ENCODE measurements at places on chromosomes 4 and X.

GRCh38 chr4:23070848-23071570, 378.3 kb downstream of the GBA3 start:
- DNase-seq, result no peak

DNA sequence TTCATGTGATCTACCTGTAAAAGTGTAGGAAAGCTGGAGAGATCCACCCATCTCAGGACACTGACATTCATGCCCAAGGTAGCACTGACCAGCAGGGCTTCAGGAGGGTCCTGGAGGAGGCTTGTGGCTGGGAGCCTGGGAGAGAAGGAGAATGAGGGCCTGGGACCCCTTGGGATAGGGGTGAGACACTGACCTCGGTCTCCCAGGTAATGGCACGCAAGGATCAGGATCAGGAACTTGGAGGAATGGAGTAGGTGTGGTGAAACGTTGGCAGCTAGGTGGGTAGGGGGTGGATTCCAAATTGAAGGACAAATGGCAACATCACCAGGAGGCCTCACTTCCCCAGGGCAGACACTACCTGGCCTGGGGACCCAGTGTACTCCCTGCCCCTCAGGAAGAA, 12.4 kb upstream of the RGS12 start:
- no peak for DNase-seq

GRCh38 chr4:128141866-128142265, 80.8 kb downstream of the LARP1B start:
- DNase-seq, result no peak

GRCh38 chrX:100098660-100099375, 311.3 kb downstream of the PCDH19 start:
- no peak for DNase-seq

- no peak for DNase-seq
These were observed 152.7 kb downstream of the FSTL5 start for GRCh38 chr4:162011089-162011488.

DNA sequence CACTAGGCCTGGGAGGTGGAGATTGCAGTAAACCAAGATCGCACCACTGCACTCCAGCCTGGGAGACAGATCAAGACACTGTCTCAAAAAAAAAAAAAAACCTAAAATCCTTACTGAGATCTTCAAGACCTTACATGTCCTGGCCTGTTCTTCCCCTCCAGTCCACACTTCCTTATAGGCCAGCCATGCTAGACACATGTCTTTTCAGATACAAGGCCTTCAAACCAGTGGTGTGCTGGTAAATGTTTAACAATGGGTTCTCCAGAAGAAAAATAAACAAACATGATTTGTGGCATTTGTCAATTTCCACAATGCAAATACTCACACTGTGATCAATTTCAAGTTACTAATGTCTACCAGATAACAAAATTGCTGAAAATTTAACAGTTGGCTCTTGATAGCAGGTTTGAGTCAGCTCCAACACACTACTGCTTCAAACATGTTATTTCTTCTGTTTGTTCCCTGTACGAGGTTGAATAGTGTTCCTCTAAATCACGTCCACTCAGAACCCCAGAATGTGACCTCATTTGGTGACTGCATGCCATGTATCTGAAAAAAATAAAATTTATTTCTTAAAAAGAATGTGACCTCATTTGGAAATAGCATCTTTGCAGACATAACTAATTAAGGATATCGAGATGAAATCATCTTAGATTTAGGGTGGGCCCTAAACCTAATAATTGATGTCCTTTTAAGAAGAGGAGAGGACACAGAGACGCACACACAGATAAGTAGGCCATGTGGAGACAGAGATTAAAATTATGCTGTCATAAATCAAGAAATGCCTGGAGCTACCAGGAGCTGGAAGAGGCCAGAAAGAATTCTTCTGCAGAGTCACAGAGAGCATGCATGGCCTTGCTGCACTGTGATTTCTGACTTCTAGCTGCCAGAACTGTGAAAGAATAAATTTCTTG, 144.4 kb downstream of the ZNF674 start:
- DNase-seq, result no peak

DNA sequence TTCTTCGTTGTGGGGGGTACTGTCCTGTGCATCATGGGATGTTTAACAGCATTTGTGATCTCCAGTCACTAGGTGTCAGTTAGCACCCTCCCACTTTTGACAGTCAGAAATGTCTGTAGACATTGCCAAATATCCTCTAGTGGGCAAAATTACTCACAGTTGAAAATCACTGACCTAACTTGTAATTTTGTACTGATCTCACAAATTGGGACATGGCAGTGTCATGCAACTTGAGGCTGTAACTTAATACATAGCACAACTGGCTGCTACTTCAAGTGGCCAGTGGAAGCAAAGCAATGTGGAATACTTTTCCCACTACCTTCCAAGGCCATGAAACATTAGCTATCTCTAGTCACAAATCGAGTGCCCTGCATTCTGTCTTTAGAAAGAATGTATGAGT, 23.2 kb upstream of the TSPAN7 start:
- DNase-seq, result no peak

DNA sequence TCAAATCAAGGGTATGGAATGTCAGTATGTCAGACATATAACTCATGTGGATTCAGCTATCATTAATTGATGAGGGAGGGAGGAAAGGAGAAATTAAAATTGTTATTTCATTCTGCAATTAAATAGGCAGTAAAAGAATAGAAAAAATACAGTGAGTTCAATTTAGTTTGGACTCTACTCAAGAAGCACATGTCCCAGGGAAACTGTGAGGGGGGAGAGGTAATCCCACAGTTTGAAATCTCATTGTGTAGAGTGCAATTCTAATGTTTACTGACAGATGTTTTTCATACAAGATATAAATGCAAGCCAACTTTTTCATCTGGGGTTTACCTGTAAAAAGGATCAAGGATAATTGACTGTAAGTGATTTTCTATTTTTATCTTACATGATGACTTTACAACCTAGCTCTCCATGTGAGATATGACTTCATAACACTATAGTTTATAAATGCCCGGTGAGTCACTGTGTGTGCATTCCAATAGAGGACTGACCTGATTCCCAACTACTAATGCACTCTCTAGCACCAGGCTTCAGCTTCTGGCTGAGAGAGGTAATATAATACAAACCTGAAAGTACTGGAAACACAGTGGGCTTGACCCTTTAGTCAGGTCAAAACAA, 35.2 kb upstream of the SCD5 start:
- no peak for DNase-seq

GRCh38 chr4:8821151-8821950, 50.3 kb downstream of the HMX1 start:
- peak; percentile 30 for DNase-seq

- no peak for DNase-seq
These were observed 47.6 kb downstream of the SPIN3 start for GRCh38 chrX:56947699-56948098.

DNA sequence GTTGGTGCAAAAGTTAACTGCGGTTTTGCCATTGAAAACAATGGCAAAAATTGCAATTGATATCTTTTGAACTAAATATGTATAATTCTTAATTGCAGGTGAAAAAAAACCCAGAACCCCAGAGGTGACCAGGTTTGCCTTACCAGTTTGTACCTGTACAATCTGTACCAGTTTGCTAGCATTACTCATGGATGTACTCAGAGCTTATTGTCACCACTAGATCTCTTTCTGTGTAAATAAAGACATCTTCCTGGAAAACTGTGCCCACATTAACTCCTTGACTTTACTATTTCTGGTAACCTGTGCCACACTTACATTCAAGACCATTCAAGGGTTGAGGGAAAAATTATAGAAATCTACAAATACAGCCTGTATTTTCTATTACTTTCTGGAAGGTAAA, 139.7 kb downstream of the ELOVL6 start:
- DNase-seq, result no peak

- no peak for DNase-seq
These were observed 129.0 kb upstream of the MAMLD1 start for GRCh38 chrX:150234126-150234525.

DNA sequence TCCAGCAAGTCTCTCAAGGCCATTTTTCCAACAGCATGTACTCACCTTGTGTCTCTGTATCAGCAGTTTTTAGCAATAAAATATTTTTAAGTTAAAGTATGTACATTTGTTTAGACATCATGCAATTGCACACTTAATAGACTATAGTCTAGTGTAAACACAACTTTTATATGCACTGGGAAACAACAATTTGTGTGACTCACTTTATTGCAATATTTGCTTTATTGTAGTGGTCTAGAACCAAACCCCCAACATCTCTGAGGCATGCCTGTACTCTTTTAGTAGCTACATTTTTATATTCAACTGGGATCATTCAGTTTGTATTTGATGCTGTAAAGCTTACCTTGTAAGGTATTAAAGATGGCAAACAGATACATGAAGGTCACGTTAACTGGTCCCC, 14.7 kb upstream of the PHKA2 start:
- no peak for DNase-seq

DNA sequence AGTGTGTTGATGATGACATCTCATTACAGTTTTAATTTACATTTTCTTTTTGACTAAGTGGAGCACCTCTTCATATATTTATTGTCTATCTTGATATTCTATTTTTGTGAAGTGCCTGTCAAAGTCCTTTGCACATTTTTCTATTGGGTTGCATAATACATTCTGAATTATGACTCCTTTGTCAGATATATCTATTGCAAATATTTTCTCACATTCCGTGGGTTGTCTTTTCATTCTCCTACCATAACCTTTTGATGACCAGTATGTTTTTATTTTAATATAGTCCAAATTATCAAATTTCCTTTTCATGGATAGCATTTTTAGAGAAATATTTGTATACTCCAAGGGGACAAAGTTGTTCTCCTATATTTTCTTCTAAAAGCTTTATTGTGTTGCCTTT, 126.4 kb downstream of the PJA1 start:
- no peak for DNase-seq

DNA sequence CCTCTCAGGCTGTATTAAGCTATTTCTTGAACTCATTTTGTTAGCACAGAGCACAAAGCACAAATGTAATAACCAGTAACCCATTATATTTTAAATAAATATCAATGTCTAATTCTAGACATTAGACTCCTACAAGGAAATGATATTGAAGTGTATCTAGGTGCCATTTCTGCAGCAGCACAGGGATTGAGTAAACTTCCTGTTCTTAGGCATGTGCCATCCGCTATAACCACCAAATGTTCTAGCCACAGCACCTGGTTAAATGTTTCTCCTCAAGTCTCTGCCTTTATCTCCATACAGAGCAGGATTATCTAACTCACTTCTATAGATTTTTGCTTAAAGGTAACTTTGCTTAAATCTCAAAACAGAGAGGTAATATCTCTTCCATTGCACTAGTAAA, 51.4 kb downstream of the SGMS2 start:
- DNase-seq, result no peak

DNA sequence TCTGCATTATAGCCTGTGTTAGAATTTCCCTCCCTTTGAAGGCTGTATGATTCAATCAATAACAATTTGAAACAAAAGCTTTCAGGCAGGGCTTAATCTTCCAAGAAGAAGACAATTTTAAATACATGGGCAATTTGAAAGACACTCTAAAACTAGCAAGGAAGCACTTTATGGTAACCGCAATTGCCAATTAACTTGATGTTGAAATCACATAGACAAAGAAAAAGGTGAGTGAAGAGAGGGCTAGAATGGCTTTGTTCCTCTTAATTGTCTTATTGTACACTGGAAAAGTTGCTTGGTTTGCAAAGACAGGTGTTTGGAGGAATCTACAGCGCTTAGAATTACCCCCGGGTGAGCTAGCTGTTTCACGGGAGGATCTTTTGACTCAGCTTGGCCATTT, 74.4 kb upstream of the PRKX start:
- no peak for DNase-seq

GRCh38 chr4:57194068-57194611, 84.0 kb upstream of the IGFBP7 start:
- no peak for DNase-seq

GRCh38 chrX:68332201-68332731, 101.0 kb downstream of the OPHN1 start:
- DNase-seq, result no peak

DNA sequence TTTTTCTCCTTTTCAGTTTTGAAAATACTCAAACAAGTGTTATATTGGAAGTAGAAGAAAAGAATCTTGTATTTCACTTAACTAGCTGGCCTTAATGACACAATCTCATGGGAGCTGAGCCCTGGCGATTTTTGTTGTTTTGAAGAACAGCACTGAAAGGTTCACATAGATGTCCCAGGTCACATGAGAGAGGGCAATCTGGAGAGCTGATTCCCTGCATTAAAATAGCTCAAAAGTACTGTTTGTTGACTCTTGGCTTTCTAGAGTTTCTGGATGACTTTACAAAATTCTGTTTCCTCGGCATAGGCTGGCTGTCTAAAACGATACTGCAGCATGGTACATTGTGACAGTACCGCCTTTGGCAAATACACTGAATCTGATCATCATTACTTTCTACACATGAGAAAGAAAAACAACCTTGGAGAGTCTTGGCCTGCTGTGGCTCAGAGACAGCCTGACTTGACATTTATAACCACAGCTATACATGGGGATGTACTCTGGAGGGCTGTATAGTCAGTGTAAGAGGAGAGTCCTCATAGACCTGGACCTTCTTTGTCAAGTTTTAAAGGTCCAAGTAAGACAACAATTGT, 119.8 kb upstream of the PDLIM3 start:
- no peak for DNase-seq

DNA sequence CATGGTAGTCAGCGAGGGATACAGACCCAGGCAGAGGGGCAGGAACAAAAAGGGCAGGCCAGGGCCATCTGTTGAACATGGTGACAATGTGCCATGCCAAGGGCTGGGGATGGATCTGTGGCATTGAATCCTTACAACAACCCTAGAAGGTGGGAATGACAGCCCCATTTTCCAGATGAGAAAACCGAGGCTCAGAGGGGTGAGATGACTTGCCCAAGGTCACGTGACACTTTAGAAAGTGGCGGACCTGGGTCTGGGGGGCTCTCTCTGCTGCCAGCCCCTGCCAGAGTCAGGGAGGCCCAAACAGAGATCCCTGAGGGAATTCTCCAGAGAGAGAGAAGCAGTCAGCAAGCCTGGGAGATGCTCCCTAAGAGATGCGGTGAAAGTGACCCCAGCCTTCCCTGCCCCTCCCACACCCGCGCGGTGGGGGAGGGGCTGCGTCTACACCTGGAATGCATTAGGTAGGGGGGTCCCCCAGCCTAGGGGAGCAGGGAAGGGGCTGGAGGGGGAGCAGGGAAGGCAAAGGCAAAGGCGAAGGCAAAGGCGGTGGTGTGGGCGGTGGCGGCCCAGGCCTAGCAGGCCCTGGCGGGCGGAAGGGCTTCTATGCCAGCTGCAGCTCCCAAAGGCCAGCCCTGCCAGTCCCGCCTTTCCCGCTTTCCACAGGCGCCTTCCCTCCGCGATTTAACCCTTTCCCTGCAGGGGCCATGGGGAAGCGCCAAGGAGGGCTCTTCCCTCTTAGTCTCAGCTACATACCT, 13.0 kb downstream of the FGD1 start:
- DNase-seq, result peak; percentile 57

- DNase-seq, result no peak
These were observed 219.8 kb downstream of the OR13H1 start for GRCh38 chrX:131763674-131764073.

DNA sequence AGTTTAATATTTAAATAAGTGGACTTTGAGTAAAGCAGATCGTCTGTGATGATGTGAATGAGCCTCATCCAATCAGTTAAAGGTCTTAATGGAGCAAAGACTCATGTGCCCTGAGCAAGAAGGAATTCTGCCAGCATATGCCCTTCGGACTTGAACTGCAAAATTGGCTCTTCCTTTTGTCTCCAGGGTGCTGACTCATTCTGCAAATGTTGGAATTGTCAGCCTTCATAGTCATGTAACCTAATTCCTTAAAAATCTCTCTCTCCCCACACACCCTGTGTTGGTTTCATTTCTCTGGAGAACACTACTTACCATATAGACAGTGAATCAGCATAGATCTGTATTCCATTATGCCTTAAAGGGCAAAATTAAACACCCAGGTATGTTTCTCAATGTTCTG, 609.8 kb upstream of the GALNTL6 start:
- DNase-seq, result no peak

GRCh38 chrX:56113785-56114436, 118.2 kb upstream of the KLF8 start:
- peak; percentile 54 for DNase-seq

Data from H1 (cell line).